ENCODE measurements at places on chromosomes 7 and 10. TPM values are rescaled to one million over a fixed set of nuclear protein-coding genes. Genes with fewer than 3 reads are reported as not detected.

DNA sequence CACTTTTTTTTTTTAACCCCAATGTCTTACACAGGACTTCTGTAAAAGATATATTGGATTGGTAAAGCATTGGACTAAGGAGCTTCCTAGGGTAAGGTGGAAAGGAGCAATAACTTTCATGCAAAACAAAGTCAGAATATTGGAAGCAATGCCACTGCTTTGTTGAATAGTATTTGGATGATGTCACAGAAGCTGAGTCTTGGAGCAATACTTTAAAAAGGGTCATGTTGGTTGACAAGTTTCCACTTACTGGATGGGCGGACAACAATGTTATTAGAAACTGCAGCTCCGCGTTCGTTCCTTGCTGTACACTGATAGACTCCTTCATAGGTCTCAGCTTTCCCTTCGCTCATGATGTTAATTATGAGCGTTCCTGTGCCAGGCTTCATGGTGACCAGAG lies 101.9 kb upstream of the LAMB4 start:
- H3K27me3 ChIP-seq = no peaks in the 10 kb centered on the region
- no peak overlapping the region for H3K27ac ChIP-seq
- no peaks in the 10 kb centered on the region for H3K4me1 ChIP-seq
- H3K4me3 ChIP-seq = no peak overlapping the region

MMS19 gene
- total RNA-seq = 86.8 TPM

TFEC gene
- total RNA-seq = not detected

CTTNBP2 gene
- total RNA-seq = not detected
